ENCODE measurements at places on chromosomes 16 and 17.

DNA sequence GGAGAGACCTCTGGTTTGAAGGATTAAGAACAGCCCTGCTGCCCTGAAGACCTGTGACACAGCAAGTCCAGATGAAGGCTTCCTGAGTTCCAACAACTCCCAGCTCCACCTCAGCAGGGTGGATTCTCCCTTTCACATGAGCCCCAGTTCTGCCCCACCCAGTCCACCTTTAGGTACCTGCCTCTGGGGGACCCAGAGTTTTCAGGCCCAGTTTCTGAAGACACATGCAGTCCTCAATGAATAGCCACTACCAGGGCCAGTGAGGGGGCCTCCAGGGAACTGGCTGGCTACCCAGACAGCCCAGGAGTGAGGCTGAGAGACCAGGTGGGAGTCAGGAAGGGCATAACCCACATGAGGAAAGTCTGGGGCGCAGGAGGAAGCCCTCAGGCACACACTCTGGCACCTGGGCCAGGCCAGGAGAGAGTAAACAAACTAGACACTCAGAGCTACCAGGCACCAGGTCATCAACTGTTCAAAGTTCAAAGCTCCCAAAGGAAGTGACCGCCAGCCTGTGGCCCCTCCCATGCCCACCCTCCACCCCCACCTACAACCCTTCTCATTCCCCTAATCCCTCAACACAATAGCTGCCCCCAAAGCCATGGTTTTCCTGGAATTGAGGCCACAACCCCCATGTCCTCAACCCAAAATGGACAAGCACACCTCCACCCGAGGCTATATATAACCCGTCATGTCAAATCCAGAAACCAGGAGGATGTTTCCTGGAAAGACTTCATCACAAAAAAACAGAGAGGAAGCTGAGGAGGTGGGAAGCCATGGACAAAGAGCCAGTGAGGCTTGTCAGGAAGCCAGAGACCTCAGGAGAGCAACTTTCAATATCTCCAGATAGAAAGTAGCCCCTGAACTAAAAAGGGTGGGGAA, 2.1 kb downstream of the MYO18A start:
- DNase-seq, result no peak

DNA sequence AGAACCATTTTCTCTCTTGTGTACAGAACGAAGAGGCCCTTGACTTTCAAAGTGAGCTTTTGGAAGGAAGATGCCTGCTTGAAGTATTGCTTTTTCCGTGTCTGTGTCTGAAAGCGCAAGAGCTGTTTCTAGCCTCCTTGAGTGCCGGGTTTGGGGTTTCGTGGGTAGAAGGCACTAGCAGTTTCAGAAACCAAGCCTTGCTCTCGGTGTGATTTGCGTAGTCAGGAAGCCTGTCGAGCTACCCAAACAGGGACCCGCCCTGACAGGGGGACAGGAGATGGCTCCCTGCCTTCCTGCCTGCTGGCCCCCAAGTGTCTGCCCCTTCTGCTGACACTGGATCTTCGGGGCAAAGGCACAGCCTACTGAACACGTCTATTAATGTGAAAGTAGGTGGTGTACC, 322.0 kb downstream of the MAF start:
- DNase-seq, result no peak

- no peak for DNase-seq
Measured at GRCh38 chr16:87837627-87838289, 31.5 kb downstream of the SLC7A5 start.

DNA sequence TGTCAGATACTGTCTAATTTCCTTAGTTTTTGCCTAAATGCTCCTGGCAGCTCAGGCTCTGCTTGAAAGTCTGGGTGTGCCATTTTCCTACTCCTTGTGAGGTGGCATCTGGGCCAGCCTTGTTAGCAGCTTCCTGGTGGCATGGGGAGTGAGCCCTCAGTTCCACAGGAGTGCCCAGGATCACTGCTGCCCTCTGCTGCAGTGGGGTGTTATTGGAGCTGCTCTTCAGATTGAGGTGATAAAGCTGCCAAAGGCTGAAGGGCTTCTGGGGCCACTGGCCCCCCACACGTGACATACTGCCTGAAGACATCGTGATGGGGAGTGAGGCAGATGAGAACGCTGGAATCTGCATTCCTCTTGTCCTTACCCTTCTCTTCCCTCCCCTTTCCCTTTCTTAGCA, 27.4 kb downstream of the CEP95 start:
- no peak for DNase-seq

GRCh38 chr16:27805828-27806351, 255.9 kb downstream of the KATNIP start:
- no peak for DNase-seq

DNA sequence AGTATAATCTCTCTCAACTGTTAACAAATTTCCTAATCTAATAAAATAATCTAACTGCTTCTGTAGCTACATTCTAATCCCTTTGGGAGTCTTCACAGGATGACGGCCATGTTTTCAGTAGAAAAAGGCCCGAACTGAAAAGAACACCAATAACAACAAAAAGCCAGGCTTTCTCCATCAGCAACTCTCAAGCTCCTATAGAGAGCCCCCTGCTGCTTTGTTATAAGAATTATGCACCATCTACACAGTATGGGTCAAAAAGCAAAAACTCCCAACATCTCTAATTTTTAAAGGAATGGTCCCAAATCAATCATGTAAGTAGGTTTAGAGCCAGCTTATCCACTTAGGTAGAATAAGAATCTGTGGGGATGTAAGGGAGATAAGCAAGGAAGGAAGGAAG, 163.6 kb upstream of the C17orf78 start:
- no peak for DNase-seq

- no peak for DNase-seq
Measured at GRCh38 chr16:24977678-24978075, 37.5 kb downstream of the ARHGAP17 start.

- DNase-seq, result no peak
Measured at GRCh38 chr17:48351911-48352332, 78.1 kb downstream of the SKAP1 start.

Data from memory B cell (primary cell).